ENCODE measurements at places on chromosomes 5 and 9.

DNA sequence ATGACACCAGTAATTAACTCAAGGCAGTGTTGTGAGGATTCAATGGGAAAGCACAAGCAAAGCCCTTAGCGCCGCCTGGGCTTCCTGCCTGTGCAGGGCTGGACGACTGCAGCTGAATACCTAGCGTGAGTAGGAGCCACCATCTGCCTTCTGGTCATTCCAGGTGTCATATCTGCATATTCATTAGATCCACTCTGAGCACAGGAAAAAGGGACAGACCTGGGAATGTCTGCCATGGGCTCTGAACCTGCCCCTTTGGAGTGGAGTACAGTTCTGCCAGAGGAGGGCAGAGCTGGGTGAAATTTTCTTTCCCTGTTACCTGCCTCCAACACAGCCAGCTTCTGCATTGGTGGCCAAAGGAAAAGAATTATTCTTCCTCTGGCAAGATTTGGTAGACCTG lies 298.8 kb downstream of the NSG2 start:
- no peak for DNase-seq

- DNase-seq = no peak
Measured at GRCh38 chr9:126125992-126126409, 200.6 kb upstream of the MVB12B start.

GRCh38 chr5:150647275-150648251 lies 7.1 kb downstream of the SYNPO start:
- no peak for DNase-seq

DNA sequence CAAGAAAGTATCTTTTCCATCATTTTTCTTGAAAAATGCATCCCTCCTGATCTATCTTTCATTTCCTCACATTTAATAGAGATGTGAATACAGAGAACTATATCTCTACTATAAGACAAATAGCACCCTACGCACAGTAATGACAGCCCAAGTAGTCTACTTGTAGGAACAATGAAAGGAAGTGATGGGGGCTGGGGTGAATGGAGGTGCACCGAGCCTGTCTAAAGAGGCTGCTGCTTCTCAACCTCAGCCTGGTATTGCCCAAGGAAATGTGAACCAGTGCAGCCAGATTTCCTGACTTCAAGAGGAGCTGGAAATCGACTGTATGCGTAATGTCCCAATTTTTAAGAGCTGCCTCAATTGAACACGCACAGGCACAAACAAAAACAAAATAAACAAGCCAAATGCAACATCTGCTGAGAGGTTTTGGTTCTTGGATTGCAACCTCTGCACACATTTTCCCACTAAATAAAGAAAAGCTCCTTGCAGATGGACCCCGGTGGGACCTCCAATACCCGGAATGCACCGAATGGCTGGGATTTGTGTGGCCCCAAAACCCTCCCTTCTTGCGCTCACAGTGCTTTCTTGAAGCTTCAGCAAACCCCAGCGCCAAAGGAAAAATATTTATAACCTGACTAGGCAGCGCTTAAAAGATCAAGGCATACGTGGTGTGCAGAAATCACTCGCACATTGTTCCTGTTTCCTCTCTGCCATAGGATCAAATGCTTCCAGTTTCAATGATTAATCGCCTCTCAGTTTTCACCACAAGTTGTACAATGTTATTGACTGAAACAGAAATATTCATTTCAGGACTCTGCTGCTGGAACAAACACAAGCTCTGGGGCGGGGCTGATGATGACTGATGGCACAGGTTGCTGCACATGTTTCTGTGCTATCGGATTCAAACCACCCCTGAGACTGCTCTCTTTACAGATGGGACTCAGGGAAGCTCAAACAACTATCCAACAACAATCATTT lies 68.3 kb downstream of the KCNIP1 start:
- DNase-seq = no peak

GRCh38 chr5:41840251-41840650 lies 30.0 kb downstream of the OXCT1 start:
- DNase-seq = no peak

GRCh38 chr9:18866121-18866831 lies 166.7 kb downstream of the SAXO1 start:
- no peak for DNase-seq

- DNase-seq = no peak
Measured at GRCh38 chr5:112141582-112141981, 277.5 kb downstream of the EPB41L4A start.

Measured in AG09309 (cell line).